HFFc6 (cell line): ENCODE measurements at places on chromosomes 5 and 9. TPM values are rescaled to one million over a fixed set of nuclear protein-coding genes. Genes with fewer than 3 reads are reported as not detected.

GRCh38 chr5:134403951-134404350 lies 7.7 kb downstream of the CDKN2AIPNL start:
- no peak overlapping the region for H3K4me3 ChIP-seq
- no peaks in the 10 kb centered on the region; the same call in 1 of the 2 replicates for H3K27me3 ChIP-seq
- H3K4me1 ChIP-seq, result peaks cover 15% of the 10 kb centered on the region
- DNase-seq, result no peak
- peaks cover 17% of the 10 kb centered on the region for H3K36me3 ChIP-seq

Gene CD14
- 0.84 to 1.9 TPM (median 0.89 TPM) in 3 replicates for total RNA-seq

DNA sequence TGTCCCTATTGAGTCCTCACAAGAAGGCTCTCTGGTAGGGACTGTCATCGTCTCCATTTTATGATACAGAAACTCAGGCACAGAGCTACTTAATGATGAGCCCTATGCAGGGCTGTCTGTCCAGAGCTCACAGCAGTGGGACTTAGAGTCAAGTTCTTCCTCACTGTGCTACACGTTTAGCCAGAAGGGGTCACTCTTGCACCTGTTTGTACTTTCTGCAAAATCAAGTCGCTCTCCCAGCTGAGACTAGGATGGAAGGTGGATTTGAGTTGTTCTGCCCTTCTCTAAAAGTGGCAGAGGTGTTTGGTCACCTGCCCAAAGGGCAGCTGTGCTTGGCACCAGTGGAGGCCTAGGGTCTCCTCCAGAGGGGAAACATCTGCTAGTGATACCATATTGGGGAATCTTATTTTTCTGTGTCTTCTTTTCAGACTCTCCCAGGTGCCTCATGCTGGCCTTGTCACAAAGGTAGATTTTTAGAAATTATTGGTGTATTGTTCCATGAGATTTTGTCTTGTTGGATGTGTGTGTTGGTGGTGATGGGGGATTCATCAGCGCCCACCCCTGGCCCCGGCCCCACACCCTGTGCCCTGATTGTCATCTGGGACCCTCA lies 104.2 kb downstream of the PPARGC1B start:
- DNase-seq, result peak; percentile 78
- H3K4me3 ChIP-seq, result no peak overlapping the region
- H3K4me1 ChIP-seq, result peaks cover 6% of the 10 kb centered on the region
- H3K36me3 ChIP-seq, result no peaks in the 10 kb centered on the region
- H3K27ac ChIP-seq, result no peak overlapping the region

DNA sequence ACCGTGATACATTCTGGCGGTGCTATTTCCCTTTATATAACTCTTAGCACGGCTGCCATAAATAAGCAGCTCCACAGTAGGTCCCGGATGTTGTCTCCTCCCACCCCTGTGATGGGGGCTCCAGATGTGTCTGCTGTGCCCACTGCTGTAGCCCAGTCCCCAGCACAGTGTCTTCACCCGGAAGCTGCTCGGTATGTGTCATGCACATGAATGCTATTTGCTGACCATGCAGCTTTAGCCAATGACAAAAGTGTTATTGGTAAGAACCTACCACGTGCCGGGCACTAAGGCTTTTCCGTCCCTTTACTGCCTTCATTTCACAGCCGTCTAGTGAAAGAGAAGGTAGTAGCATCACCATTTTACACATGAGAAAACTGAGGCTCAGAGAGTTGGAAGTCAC lies 20.2 kb downstream of the HRH2 start:
- H3K36me3 ChIP-seq, result no peaks in the 10 kb centered on the region; the same call in 1 of the 2 replicates
- no peaks in the 10 kb centered on the region for H3K4me1 ChIP-seq
- H3K27ac ChIP-seq, result no peak overlapping the region
- no peak for DNase-seq
- H3K4me3 ChIP-seq, result no peak overlapping the region

GRCh38 chr9:132703336-132703735 lies 33.1 kb downstream of the GTF3C4 start:
- H3K27ac ChIP-seq, result no peak overlapping the region
- no peak overlapping the region for H3K4me3 ChIP-seq
- DNase-seq, result no peak
- peaks cover 4% of the 10 kb centered on the region for H3K36me3 ChIP-seq
- H3K4me1 ChIP-seq, result peaks cover 13% of the 10 kb centered on the region
- H3K27me3 ChIP-seq, result peaks cover 16% of the 10 kb centered on the region

Gene SARDH
- total RNA-seq, result 0.41 to 3.7 TPM (median 0.47 TPM) in 3 replicates

DNA sequence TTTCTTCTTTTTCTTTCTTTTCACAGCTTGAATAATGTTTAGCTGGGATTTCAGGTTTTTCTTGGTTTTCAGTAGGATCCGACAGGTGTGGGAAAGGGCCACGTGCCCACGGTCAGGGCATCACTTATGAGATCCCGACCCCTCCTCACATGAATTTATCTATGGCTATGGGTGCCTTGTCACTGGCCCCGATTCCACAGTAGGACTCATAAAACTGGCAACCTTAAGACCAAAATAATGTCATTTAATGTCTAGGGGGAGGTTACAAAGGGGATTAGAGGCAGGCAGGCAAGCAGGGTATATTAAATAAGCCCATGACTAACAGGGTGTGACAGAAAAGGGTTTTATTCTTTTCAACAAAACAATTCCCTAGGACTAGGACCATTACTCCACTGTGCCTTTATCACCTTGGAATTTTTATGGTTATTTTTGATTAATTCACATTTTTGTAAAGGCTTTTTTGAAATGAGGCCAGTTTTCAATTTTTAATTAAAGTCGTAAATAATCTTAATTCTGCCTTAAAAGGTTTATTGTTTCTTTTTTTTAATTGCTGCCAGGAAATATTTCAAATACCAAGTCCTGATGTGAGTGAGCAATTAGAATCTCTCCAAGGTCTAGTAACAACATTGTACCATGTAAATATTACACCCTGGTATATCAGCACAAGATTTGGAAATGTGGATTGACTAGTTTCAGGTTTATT lies 370.4 kb downstream of the GLIS3 start:
- no peak for DNase-seq
- H3K27me3 ChIP-seq, result no peaks in the 10 kb centered on the region
- H3K36me3 ChIP-seq, result peaks cover 38% of the 10 kb centered on the region
- H3K27ac ChIP-seq, result no peak overlapping the region
- peaks cover 26% of the 10 kb centered on the region for H3K4me1 ChIP-seq

DNA sequence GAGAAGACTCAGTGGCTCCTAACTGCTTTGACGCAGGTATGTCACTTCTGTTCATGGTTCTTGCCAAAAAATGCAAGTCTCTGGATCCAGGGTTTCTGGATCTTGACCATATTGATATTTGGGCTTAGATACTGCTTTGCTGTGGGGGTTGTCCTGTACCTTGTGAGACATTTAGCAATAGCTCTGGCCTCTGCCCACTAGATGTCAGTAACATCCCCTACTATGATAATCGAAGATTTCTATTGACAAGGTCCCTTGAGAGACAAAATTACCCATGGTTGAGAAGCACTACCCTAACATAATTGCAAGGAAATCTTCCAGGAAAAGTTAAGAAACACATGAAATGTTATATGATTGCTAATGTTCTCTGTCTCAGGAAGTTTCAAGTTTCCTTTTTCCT lies 285.4 kb downstream of the TMEM232 start:
- DNase-seq, result no peak
- no peak overlapping the region for H3K27ac ChIP-seq
- H3K4me3 ChIP-seq, result no peak overlapping the region
- no peaks in the 10 kb centered on the region for H3K36me3 ChIP-seq
- no peaks in the 10 kb centered on the region for H3K27me3 ChIP-seq

- peak; percentile 47 for DNase-seq
- peaks cover 9% of the 10 kb centered on the region for H3K36me3 ChIP-seq
- peaks cover 38% of the 10 kb centered on the region for H3K4me1 ChIP-seq
Measured at GRCh38 chr5:111960476-111961215, 203.7 kb upstream of the NREP start.

Gene CCNI2
- total RNA-seq, result not detected in 3 replicates

- H3K36me3 ChIP-seq, result no peaks in the 10 kb centered on the region
- no peak overlapping the region for H3K4me3 ChIP-seq
- H3K4me1 ChIP-seq, result peaks cover 17% of the 10 kb centered on the region
- H3K27ac ChIP-seq, result peak overlapping the region; percentile 12; the same call in 1 of the 2 replicates
- DNase-seq, result peak; percentile 41
Measured at GRCh38 chr9:130301483-130302286, 36.1 kb downstream of the HMCN2 start.

Gene AJM1
- 4.8 to 7.9 TPM (median 7.4 TPM) in 3 replicates for total RNA-seq

GRCh38 chr5:177468329-177468684 lies 5.1 kb downstream of the DBN1 start:
- H3K4me1 ChIP-seq, result peaks cover 42% of the 10 kb centered on the region
- H3K36me3 ChIP-seq, result peaks cover 33% of the 10 kb centered on the region
- H3K27ac ChIP-seq, result peak overlapping the region; percentile 97
- peak overlapping the region; percentile 92 for H3K4me3 ChIP-seq
- DNase-seq, result no peak

- 0 out of 2 replicates have a peak, but pooled peaks cover 9% of the 10 kb centered on the region for H3K36me3 ChIP-seq
- no peak for DNase-seq
- no peaks in the 10 kb centered on the region; the same call in 1 of the 2 replicates for H3K27me3 ChIP-seq
- H3K4me1 ChIP-seq, result no peaks in the 10 kb centered on the region
- H3K4me3 ChIP-seq, result no peak overlapping the region
Measured at GRCh38 chr5:4095918-4096630, 500.4 kb downstream of the IRX1 start.

DNA sequence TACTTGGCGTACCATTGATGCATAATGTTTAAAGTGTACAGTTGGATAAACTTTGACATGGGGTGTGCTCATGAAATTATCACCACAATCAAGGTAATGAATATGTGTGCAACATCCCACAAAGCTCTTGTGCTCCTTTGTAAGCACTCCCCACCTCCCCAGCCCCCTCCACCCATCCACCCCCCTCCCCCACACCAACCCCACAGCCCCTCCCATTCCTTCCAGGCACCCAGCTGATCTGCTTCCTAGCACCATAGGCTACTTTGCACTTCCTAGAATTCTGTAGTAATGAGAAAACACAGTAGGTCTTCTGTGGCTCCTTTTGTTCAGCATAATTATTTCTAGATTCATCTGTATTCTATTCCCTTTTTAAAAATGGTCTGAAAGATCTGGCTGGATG lies 24.5 kb downstream of the FGD3 start:
- no peaks in the 10 kb centered on the region for H3K36me3 ChIP-seq
- H3K27me3 ChIP-seq, result peaks cover 17% of the 10 kb centered on the region
- H3K27ac ChIP-seq, result no peak overlapping the region
- H3K4me1 ChIP-seq, result peaks cover 6% of the 10 kb centered on the region; the same call in 1 of the 2 replicates
- H3K4me3 ChIP-seq, result no peak overlapping the region
- no peak for DNase-seq

- no peaks in the 10 kb centered on the region for H3K4me1 ChIP-seq
- no peak overlapping the region for H3K4me3 ChIP-seq
- H3K36me3 ChIP-seq, result no peaks in the 10 kb centered on the region
- H3K27ac ChIP-seq, result no peak overlapping the region
- no peak for DNase-seq
Measured at GRCh38 chr9:126661122-126661520, 47.4 kb downstream of the LMX1B start.

DNA sequence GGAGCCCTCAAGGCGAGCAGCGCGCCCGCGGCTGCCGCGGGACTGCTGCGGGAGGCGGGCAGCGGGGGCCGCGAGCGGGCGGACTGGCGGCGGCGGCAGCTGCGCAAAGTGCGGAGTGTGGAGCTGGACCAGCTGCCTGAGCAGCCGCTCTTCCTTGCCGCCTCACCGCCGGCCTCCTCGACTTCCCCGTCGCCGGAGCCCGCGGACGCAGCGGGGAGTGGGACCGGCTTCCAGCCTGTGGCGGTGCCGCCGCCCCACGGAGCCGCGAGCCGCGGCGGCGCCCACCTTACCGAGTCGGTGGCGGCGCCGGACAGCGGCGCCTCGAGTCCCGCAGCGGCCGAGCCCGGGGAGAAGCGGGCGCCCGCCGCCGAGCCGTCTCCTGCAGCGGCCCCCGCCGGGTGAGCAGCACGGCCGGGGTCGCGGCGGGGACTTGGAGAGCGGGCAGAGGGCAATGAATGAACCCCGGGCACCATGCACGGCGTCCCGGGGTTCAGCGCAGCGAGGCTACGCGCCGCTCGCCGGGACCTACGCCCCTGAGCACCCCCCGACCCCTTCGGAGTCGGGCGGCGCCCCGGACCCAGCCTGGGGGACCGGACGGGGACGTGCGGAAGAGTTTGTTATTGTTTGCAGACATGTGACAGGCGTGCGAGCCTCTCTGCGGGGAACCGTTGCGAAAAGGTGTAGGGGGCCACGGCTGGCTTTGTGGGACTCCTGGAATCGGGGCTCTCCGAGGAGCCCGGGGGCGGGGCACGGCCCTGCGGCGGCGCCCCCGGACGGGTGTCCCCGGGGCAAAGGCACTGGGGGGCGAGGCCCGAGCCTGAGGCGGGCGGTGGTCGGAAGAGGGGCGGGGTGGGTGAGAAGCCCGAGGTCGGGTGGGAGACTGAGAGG lies 553 bp downstream of the MAP3K1 start:
- H3K36me3 ChIP-seq, result no peaks in the 10 kb centered on the region
- peak overlapping the region; percentile 89 for H3K4me3 ChIP-seq
- H3K27ac ChIP-seq, result peak overlapping the region; percentile 70; the same call in 1 of the 2 replicates
- DNase-seq, result peak; percentile 11

Gene OR2K2
- total RNA-seq, result not detected in 3 replicates

Gene SMIM33
- not detected in 3 replicates for total RNA-seq

DNA sequence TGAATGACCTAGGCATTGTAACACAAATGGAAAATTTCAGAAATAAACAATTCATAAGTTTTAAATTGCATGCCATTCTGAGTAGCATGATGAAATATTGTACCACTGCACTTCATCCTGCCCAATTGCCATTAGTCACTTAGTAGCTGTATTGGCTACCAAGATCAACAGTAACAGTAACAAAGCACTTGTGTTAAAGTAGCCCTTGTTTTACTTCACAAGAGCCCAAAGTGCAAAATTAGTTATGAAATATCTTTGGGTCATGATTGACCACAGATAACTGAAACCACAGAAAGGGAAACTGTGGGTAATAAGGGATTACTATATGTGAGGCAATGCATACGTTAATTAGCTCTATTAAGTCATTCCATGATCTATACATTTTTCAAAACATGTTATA lies 33.3 kb upstream of the RORB start:
- H3K4me3 ChIP-seq, result no peak overlapping the region
- no peaks in the 10 kb centered on the region for H3K4me1 ChIP-seq
- no peaks in the 10 kb centered on the region for H3K36me3 ChIP-seq
- H3K27me3 ChIP-seq, result no peaks in the 10 kb centered on the region
- no peak for DNase-seq
- no peak overlapping the region for H3K27ac ChIP-seq

- DNase-seq, result peak; percentile 46
- no peak overlapping the region for H3K27ac ChIP-seq
- H3K4me3 ChIP-seq, result no peak overlapping the region
- peaks cover 15% of the 10 kb centered on the region for H3K4me1 ChIP-seq
- no peaks in the 10 kb centered on the region for H3K36me3 ChIP-seq
- peaks cover 5% of the 10 kb centered on the region; the same call in 1 of the 2 replicates for H3K27me3 ChIP-seq
Measured at GRCh38 chr9:1198085-1198484, 147.9 kb downstream of the DMRT2 start.

Gene IL4
- not detected in 3 replicates for total RNA-seq

Gene PFN3
- total RNA-seq, result not detected in 3 replicates

Gene SYNPO
- total RNA-seq, result 37.0 to 50.7 TPM (median 47.4 TPM) in 3 replicates

- no peaks in the 10 kb centered on the region for H3K36me3 ChIP-seq
- H3K27me3 ChIP-seq, result peaks cover 25% of the 10 kb centered on the region
- no peak overlapping the region for H3K4me3 ChIP-seq
- DNase-seq, result no peak
Measured at GRCh38 chr5:139759219-139759721, 36.3 kb upstream of the PSD2 start.

GRCh38 chr9:122056484-122056883 lies 36.6 kb downstream of the TTLL11 start:
- H3K27me3 ChIP-seq, result no peaks in the 10 kb centered on the region; the same call in 1 of the 2 replicates
- peaks cover 18% of the 10 kb centered on the region for H3K4me1 ChIP-seq
- H3K27ac ChIP-seq, result no peak overlapping the region
- DNase-seq, result no peak

GRCh38 chr5:34551911-34552433 lies 104.2 kb upstream of the RAI14 start:
- no peak for DNase-seq
- H3K4me3 ChIP-seq, result no peak overlapping the region
- H3K27me3 ChIP-seq, result peaks cover 8% of the 10 kb centered on the region; the same call in 1 of the 2 replicates
- H3K4me1 ChIP-seq, result peaks cover 4% of the 10 kb centered on the region; the same call in 1 of the 2 replicates
- H3K36me3 ChIP-seq, result peaks cover 2% of the 10 kb centered on the region; the same call in 1 of the 2 replicates
